ENCODE measurements at places on chromosomes 5 and 9.

DNA sequence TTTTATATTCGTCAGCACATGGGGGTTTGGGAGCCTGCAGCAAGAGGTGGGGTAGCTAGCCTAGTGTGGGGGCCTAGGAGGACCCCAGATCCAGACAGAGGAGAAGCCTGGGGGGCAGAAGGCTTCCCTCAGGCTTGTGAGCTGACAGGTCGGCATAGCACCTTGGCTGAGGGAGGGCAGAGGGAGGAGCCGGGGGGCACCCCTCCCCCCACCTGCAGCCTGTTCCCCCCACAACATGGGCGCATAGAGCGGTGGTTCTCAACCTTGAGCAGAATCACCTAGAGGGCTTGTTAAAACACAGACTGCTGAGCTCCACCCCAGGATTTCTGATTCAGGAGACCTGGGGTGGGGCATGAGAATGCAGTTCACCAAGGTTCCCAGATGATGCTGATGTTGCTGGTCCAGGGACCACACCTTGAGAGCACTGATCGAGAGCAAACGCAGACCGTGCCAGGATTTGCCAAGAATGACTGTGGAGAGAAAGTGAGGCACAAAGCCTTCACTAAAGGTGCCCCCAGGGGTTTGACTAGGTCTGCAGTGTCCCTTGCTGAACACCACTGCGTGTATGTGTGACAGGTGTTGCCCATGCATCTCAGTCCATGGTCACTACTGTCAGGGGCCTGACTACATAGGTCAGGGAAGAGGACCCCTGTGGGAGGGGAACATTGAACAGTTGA, 163.3 kb downstream of the MACROH2A1 start:
- DNase-seq = no peak

DNA sequence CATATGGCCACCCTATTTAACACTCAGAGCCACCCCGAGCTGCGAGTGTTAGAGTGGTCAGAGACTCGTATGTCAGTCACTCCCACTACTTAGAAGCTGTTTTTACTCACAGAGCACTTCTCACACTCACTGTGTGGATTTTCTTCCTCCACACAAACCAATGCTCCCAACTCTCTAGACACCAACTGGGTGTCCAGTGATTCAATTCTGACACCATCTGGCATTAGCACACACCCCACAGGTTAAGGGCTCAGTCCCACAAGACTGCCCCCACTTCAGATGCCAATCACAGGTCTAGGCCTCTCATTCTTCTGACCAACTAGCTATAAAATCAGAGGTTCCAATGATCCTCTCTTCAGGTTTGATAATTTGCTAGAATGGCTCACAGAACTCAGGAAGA, 174.8 kb downstream of the FANCC start:
- DNase-seq = no peak

GRCh38 chr5:1364211-1364610, 19.3 kb upstream of the CLPTM1L start:
- no peak for DNase-seq

GRCh38 chr5:150164211-150164980, 2.2 kb upstream of the CDX1 start:
- no peak for DNase-seq

Data from HL-60 (cell line).